ENCODE measurements at places on chromosomes 4 and X. TPM values are rescaled to one million over a fixed set of nuclear protein-coding genes. Genes with fewer than 3 reads are reported as not detected.

The APLN gene
- 0.41 TPM for total RNA-seq

The PIR gene
- total RNA-seq = 8.4 TPM

The ARHGEF9 gene
- 34.3 TPM for total RNA-seq

DNA sequence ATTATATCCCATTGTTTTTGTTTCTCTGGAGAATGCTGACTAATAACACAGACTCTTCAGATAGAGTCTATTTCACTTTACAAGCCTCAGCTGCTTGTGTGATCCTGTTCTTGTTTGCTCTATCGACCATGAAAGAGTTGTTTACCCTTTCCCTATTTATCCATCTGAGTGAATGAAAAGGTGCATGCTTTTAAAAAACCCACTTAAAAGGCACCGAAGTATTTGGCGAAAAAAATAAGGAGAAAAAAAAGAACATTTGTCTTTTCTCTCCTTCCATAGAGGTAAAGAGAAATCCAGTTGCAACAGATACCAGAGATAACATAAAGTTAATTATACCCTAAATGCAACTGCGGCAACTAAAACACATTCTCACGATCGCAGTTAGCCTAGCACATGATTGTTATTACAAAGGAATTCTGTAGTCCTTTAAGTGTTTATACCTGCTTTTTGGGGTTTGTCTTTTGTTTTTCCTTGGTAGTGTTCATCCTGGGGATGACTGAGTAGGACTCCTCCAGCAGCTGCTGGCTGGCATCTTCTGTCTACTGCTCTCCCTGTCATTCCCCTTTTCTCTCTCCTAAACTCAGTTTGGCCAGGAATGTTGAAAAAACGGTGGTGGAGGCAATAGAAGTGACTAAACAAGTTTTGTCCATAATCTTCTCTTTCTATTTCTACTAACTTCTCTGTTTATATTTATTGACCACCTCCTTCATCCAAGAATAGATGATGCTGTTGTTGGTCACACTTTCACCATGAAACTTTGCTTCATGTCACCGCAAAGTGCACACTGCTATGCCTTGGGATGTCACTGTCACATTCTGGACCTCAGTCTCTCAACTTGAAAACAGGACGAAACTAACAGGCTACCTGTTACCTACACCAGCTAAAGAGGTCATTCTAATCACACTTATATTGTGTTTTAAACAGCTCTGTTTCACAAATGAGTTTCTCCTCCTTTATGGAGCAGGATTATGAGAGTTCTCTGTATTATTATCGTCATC is 41.9 kb upstream of the FRAS1 start:
- DNase-seq = no peak

DNA sequence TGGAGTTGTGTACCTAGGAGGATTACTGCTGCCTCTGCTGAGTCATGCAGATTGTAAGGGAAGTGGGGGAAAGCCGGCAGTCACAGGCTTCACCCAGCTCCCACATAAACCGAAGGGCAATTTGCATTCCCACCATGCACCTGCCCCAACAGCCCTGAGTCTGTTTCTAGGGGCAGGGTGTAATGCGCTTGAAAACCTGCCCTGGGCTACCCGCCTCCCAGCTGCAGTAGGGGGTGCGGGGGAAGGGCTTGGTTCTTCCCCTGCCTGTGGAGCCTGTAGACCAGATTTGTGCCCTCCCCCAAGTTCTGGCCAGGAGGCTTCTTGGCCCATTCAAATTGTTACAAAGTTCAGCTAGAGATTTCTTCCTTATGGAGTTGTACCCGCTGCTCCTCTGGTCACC is 269.2 kb upstream of the DDX53 start:
- DNase-seq = no peak

DNA sequence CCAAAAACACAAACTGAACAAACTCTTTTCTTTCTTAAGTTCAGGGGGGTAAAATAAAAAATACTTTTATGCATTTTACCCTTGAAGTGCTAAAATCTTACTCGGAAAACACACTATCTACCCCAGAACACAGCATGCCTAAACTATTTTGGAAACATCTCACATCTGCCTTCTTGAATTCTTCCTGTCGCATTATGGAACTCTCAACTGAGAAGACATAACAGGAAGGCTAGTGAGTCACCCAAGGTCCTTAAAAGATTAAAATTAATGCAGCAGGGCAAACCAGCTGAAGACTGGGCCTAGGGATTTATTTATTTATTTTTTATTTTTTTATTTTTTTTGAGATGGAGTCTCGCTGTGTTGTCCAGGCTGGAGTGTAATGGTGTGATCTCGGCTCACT is 208.2 kb downstream of the APBB2 start:
- no peak for DNase-seq

DNA sequence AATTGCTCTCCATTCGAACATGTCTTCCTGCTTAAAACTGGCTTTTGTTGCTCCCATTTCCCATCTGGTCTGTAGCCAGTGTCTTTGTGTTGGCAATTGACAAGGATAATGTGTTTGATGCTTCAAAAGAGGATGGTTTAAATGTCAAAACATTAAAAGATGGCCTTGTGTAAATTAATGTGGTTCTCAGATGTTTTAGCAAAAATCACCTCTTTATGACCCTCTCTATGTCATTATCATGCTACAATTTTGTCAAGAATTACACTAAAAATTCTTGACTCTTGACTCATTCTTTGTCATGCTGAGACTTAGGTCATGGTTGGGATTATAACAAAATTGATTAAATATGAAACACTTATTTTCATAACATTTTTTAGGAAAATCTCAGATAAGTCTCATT is 47.4 kb downstream of the TMEM131L start:
- no peak for DNase-seq
